ENCODE measurements at places on chromosomes 2 and 18. TPM values are rescaled to one million over a fixed set of nuclear protein-coding genes. Genes with fewer than 3 reads are reported as not detected.

GRCh38 chr2:61471905-61472805, 1.3 kb upstream of the USP34 start:
- DNase-seq, result peak; percentile 53

- peak; percentile 61 for DNase-seq
Observed at GRCh38 chr18:54388203-54389142, 30.8 kb downstream of the C18orf54 start.

- no peak for DNase-seq
Observed at GRCh38 chr2:180707175-180707883, 273.1 kb upstream of the UBE2E3 start.

The EFEMP1 gene
- 0.82 TPM for total RNA-seq

The CACNB4 gene
- 0.16 TPM for total RNA-seq

The SATB2 gene
- 34.3 TPM for total RNA-seq

The ZBTB7C gene
- total RNA-seq, result not detected

Data from K562 (cell line).